WTC11 (cell line): ENCODE measurements at places on chromosomes 2 and 18.

- no peaks in the 10 kb centered on the region for H3K27me3 ChIP-seq
- no peak for DNase-seq
- H3K36me3 ChIP-seq, result no peaks in the 10 kb centered on the region
- H3K4me1 ChIP-seq, result peaks cover 19% of the 10 kb centered on the region
- no peak overlapping the region for H3K4me3 ChIP-seq
These were observed 63.6 kb downstream of the CTNNA2 start for GRCh38 chr2:79576451-79576850.

GRCh38 chr18:48828194-48828545, 122.6 kb downstream of the SMAD7 start:
- H3K36me3 ChIP-seq, result 0 out of 2 replicates have a peak, but pooled peaks cover 5% of the 10 kb centered on the region
- no peak for DNase-seq
- H3K27ac ChIP-seq, result peak overlapping the region; percentile 57; the same call in 1 of the 2 replicates
- H3K4me1 ChIP-seq, result peaks cover 64% of the 10 kb centered on the region
- H3K27me3 ChIP-seq, result peaks cover 4% of the 10 kb centered on the region; the same call in 1 of the 2 replicates

DNA sequence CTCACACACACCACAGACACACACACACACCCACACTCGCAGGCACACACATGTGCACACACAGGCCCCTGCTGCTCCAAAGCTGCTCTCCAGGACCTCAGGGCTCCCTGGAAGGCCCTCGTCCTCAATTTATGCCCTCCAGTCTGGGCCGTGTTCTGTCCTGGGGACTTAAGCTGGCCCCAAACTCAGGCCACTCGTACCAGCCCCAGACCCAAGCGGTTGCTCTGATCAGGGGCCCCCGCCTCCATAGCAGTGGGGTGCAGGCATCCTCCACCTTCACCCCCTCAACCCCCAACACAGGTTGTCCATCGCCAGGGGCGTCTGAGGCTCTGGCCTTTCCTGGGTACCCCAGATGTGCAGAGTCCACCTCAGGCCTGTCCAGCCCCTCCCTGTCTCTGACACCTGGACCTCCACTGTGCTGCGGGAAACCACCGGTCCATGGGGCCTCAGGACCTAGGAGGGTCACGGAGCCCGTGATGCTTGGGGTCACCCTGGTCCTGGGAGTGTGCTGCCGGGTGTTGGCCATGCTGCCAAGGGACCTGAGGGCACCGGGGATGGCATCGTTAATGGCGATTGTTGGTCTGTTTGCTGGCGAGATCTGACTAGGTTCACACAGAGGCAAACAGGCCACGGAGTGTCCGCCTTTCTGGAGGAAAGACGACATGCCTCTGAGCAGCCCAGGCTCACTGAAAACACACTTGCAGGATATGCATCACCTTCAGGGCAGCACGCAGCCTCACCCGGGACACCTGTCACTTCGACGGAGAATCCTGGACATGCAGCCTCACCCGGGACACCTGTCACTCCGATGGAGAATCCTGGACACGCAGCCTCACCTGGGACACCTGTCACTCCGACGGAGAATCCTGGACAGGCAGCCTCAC, 155.6 kb downstream of the NDUFA10 start:
- no peaks in the 10 kb centered on the region for H3K36me3 ChIP-seq
- no peak for DNase-seq
- peaks cover 6% of the 10 kb centered on the region for H3K4me1 ChIP-seq
- H3K27me3 ChIP-seq, result no peaks in the 10 kb centered on the region

GRCh38 chr18:79410731-79411613, 15.2 kb downstream of the NFATC1 start:
- no peak overlapping the region for H3K4me3 ChIP-seq
- H3K36me3 ChIP-seq, result peaks cover 3% of the 10 kb centered on the region; the same call in 1 of the 2 replicates
- no peaks in the 10 kb centered on the region for H3K27me3 ChIP-seq
- DNase-seq, result no peak
- H3K27ac ChIP-seq, result no peak overlapping the region

- peak; percentile 60 for DNase-seq
- H3K4me3 ChIP-seq, result no peak overlapping the region
- H3K36me3 ChIP-seq, result no peaks in the 10 kb centered on the region
These were observed 12.0 kb upstream of the ATP6V1C2 start for GRCh38 chr2:10709290-10709939.

- H3K4me1 ChIP-seq, result no peaks in the 10 kb centered on the region; the same call in none of the 2 replicates
- H3K4me3 ChIP-seq, result no peak overlapping the region
- no peaks in the 10 kb centered on the region; the same call in 1 of the 2 replicates for H3K36me3 ChIP-seq
- no peaks in the 10 kb centered on the region for H3K27me3 ChIP-seq
These were observed 29.2 kb downstream of the NOSTRIN start for GRCh38 chr2:168831662-168832061.

- peaks cover 43% of the 10 kb centered on the region for H3K4me1 ChIP-seq
- peak within 1 kb of the TSS; percentile 76 for H3K4me3 ChIP-seq
- H3K27me3 ChIP-seq, result peaks cover 93% of the 10 kb centered on the region
- no peak within 1 kb of the TSS for H3K27ac ChIP-seq
These were observed at the start of gene GATA6 for GRCh38 chr18:22169011-22169888. TSS of gene GATA6 (plus strand) at chr18:22169589. CDS start at chr18:22171145, 1,556 bp downstream.

GRCh38 chr2:189633392-189633811, 27.9 kb upstream of the ASNSD1 start:
- H3K27me3 ChIP-seq, result peaks cover 3% of the 10 kb centered on the region; the same call in 1 of the 2 replicates
- H3K27ac ChIP-seq, result no peak overlapping the region
- no peak for DNase-seq
- peaks cover 7% of the 10 kb centered on the region for H3K4me1 ChIP-seq
- no peak overlapping the region for H3K4me3 ChIP-seq
- H3K36me3 ChIP-seq, result no peaks in the 10 kb centered on the region

GRCh38 chr2:178700136-178700535, 107.1 kb downstream of the TTN start:
- H3K4me3 ChIP-seq, result no peak overlapping the region
- no peaks in the 10 kb centered on the region for H3K4me1 ChIP-seq
- no peak overlapping the region for H3K27ac ChIP-seq
- H3K36me3 ChIP-seq, result peaks cover 2% of the 10 kb centered on the region; the same call in 1 of the 2 replicates
- no peaks in the 10 kb centered on the region for H3K27me3 ChIP-seq
- DNase-seq, result no peak

DNA sequence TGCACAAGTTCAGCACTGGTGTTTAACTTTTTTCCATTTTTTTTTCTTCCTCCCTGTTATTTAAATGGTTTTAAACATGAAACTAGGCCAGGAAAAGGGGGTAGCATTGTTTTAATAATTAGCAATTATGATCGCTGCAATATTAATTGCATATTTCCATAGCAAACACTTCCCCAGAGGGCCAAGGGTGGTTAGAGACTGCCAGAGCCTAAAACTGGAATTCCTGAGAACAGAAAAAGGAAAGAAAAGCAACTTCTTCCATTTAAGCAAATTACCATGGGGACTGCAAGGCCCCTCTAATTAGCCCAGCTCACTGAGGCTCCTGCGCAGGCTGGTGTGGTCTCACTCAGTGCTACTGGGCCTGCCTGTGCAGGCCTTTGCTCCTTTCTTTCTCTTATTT, 201.5 kb downstream of the SMAD2 start:
- H3K4me3 ChIP-seq, result no peak overlapping the region
- H3K4me1 ChIP-seq, result no peaks in the 10 kb centered on the region
- H3K27ac ChIP-seq, result no peak overlapping the region
- no peak for DNase-seq
- no peaks in the 10 kb centered on the region for H3K36me3 ChIP-seq

DNA sequence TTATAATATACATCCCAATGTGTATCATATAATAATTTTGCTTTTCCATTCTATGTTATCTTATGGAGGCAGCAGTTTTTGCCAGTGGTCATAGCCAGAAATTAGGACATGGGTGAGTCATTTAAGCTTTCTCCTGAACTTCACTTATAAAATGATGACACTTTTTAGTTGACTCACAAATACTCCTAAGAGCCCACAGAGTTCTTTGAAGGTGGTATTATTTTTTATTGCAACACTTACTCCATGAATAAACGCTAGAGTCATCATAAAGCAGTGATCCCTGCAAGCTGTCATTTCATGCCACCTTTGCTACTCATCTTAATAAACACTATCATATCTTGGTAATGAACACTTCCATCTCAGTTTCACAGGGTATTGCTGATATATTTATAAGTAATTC, 69.9 kb upstream of the MAPRE2 start:
- no peak for DNase-seq
- no peaks in the 10 kb centered on the region for H3K36me3 ChIP-seq
- H3K4me3 ChIP-seq, result no peak overlapping the region
- peaks cover 44% of the 10 kb centered on the region for H3K27me3 ChIP-seq
- no peak overlapping the region for H3K27ac ChIP-seq

GRCh38 chr18:22741318-22741717, 191.8 kb upstream of the RBBP8 start:
- no peak for DNase-seq
- no peaks in the 10 kb centered on the region for H3K36me3 ChIP-seq

- no peaks in the 10 kb centered on the region for H3K27me3 ChIP-seq
- peaks cover 4% of the 10 kb centered on the region; the same call in 1 of the 2 replicates for H3K4me1 ChIP-seq
- H3K27ac ChIP-seq, result no peak overlapping the region
- no peaks in the 10 kb centered on the region for H3K36me3 ChIP-seq
- H3K4me3 ChIP-seq, result no peak overlapping the region
These were observed 78.1 kb downstream of the MBOAT2 start for GRCh38 chr2:8925411-8925810.

DNA sequence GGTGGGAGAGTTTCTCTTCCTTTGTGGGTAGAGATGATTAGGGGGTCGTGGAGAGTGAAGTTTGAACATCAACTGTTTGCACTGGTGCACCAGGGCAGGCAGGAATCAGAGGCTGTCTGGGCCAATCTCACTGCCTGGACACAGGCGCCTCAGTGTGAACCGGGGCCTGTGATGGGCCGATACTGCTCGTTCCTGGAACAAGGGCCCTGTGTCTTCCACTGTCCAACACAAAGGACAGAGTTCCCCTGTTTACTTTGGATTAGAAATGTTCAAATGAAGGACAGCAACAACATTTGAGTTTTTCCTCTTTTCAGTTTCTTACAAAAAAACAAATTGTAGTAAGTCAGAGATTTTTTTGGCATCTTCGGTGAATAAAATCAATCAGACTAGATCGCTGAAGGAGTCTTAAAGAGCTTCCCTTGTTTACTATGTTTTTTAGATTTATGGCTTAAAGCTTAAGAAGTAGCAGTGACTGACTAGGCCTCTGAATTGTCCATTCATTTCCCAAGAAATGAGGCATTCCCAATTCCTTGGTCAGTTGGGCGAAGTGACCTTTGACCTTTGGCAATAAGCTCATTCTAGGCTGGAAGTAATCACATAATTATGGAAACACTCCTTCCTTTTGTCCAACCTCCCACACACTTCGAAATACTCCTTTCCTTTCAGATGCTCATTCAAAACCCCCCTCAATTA, 11.6 kb upstream of the TGFA start:
- no peaks in the 10 kb centered on the region for H3K36me3 ChIP-seq
- peaks cover 8% of the 10 kb centered on the region for H3K4me1 ChIP-seq
- no peak overlapping the region for H3K27ac ChIP-seq
- H3K4me3 ChIP-seq, result no peak overlapping the region
- peaks cover 13% of the 10 kb centered on the region for H3K27me3 ChIP-seq
- DNase-seq, result no peak

DNA sequence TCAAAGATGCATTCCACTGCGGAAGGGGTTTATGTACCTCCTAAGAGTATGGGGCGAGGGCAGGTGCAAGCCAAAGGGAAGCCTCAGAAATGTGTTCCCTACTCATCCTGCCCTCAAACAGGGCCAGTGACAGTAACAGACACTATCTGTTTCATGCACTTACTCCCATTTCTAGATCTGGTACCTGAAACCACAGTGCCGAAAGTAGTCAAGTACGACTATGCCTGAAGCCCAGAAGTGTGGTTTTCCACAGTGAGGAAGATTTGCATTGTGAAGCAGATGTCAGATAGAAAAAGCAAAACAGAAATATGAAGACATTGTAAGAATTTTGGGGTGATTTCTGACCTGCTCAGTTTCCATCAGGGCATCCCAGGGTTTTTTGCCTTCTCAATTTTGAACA, 748.7 kb downstream of the RNF144A start:
- no peak overlapping the region for H3K4me3 ChIP-seq
- peaks cover 4% of the 10 kb centered on the region for H3K36me3 ChIP-seq
- H3K27ac ChIP-seq, result no peak overlapping the region
- no peaks in the 10 kb centered on the region for H3K27me3 ChIP-seq
- peaks cover 14% of the 10 kb centered on the region for H3K4me1 ChIP-seq

- no peaks in the 10 kb centered on the region for H3K4me1 ChIP-seq
- peaks cover 7% of the 10 kb centered on the region; the same call in 1 of the 2 replicates for H3K27me3 ChIP-seq
- no peak overlapping the region for H3K27ac ChIP-seq
These were observed 297.9 kb downstream of the SOX11 start for GRCh38 chr2:5990086-5990485.

DNA sequence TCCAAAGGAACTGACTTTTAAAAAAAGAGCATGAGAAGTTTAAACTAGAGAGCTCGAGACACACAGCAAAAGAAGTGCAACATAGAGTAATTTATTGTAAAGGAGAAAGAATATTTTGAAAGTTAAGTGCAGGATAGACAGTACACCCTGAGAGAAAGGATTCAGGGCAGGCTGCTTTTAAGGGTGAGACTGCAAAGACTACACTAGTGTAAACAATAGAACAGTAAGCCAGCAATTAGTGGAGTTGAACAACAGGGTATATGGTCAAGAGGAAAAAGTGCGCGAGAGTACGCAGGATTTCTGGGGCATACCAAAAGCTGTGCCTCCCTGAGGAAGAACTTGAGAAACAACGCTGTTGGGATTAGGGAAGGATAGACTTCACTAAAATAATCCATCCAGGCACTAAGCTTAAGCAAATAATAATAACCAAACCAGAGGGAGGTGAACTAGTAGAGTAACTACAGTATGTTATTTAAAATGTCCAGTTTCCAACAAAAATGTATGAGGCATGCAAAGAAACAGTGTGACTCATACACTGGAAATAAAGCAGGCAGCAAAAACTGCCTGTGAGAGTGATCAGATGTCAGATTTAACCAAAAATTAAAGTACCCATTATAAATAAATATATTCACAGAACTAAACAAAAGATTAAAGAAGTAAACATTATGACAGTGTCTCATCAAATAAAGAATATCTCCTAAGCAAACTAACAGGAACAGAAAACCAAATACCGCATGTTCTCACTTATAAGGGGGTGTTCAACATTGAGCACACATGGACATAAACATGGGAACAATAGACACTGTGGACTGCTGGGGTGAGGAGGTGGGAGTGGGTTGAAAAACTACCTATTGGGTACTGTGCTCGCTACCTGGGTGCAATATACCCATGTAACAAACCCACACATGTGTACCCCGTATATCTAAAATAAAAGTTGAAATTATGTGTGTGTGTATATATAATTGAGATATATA, 40.5 kb upstream of the EMILIN2 start:
- no peak overlapping the region for H3K4me3 ChIP-seq
- H3K36me3 ChIP-seq, result peaks cover 23% of the 10 kb centered on the region
- no peaks in the 10 kb centered on the region for H3K4me1 ChIP-seq
- peaks cover 7% of the 10 kb centered on the region for H3K27me3 ChIP-seq
- DNase-seq, result no peak
- no peak overlapping the region; the same call in 1 of the 2 replicates for H3K27ac ChIP-seq

- H3K4me1 ChIP-seq, result peaks cover 7% of the 10 kb centered on the region
- H3K36me3 ChIP-seq, result no peaks in the 10 kb centered on the region
- no peak overlapping the region for H3K4me3 ChIP-seq
- H3K27ac ChIP-seq, result no peak overlapping the region
- DNase-seq, result no peak
These were observed 47.7 kb upstream of the PDIA6 start for GRCh38 chr2:10860081-10860813.
